ENCODE measurements at places on chromosomes 2 and 18.

DNA sequence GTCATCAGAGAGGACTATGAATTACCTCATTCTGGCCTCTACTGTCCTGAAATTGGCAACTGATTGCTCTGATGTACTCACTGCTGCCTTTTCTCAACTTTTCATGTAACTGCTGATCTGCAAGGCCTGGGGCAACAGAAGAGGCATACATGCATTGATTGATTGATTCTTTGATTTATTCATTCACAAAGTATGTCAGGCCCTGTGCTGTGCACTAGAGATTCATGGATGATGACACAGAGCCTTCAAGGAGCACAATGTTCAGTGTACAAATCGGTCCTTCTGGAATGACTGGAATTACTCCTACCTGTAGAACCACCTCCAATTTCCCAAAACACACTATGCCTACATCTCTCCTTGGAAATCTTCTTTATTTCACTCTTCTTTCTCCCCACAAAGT, 111.3 kb downstream of the LRATD1 start:
- DNase-seq, result no peak

- DNase-seq, result no peak
Measured at GRCh38 chr2:65098741-65099140, 31.2 kb downstream of the RAB1A start.

GRCh38 chr18:32549248-32550110, 78.8 kb upstream of the GAREM1 start:
- DNase-seq, result peak; percentile 47

- no peak for DNase-seq
Measured at GRCh38 chr2:164014068-164014731, 278.4 kb upstream of the FIGN start.

DNA sequence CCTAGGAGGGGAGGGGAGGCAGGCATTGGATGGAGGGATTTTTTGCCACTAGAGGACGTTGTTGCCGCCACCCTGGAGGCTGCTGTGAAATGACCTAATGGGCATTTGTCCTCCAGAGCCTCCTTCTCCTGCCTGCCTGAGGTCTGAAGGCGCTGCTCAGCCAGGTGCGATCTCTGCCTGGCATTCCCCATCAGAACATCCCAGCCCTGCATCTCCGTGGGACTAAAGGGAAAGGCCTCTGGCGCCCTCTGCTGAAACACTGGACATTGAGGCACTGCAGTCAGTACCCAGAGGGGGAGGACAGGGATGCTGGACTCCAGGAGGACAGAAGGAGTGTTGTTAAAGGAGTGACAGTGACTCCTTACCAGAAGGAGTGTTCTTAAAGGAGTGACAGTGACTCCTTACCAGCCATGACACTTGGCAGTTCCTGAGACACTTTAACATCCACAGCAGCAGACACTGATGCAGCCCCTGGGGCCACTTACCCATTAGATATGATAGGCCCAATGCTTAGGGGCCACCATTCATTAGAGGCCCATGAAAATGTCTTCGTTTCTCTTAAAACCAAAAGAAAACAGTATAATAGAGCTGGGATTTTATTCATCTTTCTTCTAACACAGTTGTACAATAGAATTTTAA, 17.0 kb downstream of the THNSL2 start:
- DNase-seq, result peak; percentile 62

DNA sequence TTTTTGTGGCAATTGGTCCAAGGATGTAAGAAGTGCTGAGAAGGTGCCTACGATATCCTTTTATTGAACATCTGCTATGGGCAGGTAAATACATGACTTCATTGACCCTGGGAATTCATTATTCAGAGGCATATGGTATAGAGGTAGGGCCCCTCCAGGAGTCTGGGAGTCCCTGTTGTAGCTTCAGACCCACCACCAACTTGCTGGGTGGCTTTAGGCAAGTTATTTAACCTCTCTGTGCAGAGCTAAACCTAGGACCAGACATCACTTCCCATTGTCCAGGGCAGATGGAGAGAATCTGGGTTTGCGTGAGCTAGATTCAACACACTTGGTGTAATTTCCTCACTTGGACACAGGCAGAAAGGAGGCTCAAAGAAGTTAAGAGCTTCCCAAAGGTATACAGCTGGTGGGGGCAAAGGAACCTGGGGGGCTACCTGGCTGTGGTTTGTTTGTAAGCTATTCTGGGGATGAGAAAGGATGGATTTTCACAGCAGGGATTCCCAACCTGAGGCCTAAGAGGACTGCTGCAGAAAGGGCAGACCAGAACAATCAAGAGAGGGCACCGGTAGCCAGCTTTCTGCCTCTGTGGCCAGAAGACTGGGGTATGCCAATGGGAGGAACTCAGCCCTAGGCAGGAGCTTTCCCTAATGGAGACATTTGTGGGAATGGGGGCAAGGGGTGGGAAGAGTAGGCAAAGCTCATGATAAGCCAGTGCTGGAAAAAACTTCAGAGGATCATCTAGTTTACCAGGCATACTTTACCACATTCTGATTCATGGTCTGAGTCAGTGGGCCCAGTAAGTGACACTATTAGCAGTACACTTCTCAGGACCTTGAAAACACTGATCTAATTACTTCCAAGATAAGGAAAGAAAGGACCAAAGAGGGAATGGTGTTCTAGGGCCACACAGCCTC, 102.7 kb upstream of the SMAD2 start:
- DNase-seq, result no peak

DNA sequence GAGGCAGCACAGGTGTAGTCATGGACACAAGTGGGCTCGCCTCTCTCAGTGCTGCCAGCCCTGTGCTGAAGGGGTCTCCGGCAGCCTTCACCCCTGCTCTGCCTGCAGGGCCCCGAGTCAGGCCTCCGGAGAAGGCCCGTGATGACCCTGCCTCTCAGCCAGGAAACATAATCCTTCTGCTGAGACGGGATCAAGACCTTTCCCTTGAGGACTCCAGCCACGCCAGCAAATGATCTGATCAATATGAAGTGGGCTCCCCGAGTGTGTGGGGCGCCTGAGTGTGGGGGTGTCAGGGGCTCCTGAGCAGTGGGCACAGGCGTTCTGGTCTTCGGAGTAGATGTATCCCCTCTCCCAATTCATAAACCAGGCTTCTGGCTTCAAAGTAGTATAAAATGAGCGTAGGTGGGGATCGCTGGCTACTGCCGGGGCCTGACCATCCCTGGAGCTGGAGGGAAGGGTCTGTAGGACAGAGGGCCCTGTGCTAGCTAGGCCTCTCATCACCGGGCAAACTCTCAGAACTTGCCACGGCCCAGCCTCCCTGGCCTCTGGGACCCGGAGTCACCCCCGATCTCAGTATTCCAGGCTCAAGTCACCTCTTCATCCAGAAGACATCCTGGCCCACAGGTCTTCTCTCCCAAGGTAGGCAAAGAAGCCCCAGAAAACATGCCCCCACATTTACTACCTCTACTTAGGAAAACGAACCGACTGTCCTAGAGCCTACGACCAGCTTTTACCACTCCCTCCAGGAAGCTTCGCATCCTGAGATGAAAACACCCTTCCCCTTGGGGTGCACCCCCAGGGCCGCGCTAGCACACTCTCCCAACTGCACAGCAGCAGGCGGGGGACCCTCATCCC, 33.6 kb downstream of the CRACDL start:
- DNase-seq, result no peak

DNA sequence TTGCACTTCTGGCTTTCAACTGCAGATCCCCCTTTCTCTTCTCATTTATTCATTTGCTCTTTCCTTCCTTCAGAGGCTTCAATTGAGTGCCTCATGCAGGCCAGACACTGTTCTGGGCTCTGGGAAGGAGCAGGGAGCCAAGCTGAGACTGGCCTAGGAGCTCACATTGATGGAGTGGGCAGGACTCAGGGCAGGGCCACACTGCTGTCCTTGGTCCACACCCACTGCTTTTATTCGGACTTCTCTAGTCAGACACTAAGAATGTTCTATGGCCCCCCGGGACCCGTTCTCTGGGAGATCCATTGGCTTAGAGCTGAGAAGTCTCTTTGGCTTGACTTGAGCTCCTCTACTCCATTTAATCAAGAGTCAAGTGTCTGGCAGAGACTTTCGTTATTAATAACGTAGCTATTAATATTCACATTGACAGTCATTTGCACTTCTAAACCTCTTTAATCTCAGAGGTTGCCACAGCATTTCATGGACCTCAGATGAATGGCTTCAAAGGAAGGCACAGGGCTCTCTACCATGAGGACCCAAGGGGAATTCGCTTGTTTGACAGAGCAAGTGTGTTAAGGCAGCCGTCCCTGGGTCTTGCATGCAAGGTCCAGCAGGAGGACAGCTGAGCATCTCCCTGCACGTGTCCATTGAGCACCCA, 20.1 kb downstream of the SH3RF3 start:
- no peak for DNase-seq

GRCh38 chr2:98545591-98545990, 62.7 kb downstream of the COA5 start:
- no peak for DNase-seq

GRCh38 chr2:46717344-46718121, 198.1 kb downstream of the MCFD2 start:
- DNase-seq, result no peak

All from activated CD4-positive, alpha-beta T cell treated with anti-CD3 and anti-CD28 coated beads, Interleukin-2, amount 50 U/mL, for 48 hours (primary cell).